ENCODE measurements at places on chromosomes 16 and 17. TPM values are rescaled to one million over a fixed set of nuclear protein-coding genes. Genes with fewer than 3 reads are reported as not detected.

The KCTD19 gene
- total RNA-seq = under 0.01 TPM

The RAB11FIP4 gene
- 0.74 TPM for total RNA-seq

The FADS6 gene
- total RNA-seq = not detected

The CES1 gene
- 2.5 TPM for total RNA-seq

The CNGB1 gene
- total RNA-seq = not detected

The EDC4 gene
- 43.6 TPM for total RNA-seq

The NTN1 gene
- 0.09 TPM for total RNA-seq

The WNK4 gene
- total RNA-seq = 0.28 TPM

The TMUB2 gene
- total RNA-seq = 32.9 TPM

The SLC9A5 gene
- total RNA-seq = 0.85 TPM

The FOXN1 gene
- total RNA-seq = not detected

The PRSS36 gene
- 0.09 TPM for total RNA-seq

The RNU2-1 gene
- not detected for total RNA-seq

The SLC35G6 gene
- total RNA-seq = not detected

The HEATR9 gene
- not detected for total RNA-seq

The CHD9NB gene
- total RNA-seq = 1.1 TPM

The ATP2A1 gene
- 0.28 TPM for total RNA-seq

The CCL22 gene
- total RNA-seq = not detected

The TLCD3B gene
- 0.09 TPM for total RNA-seq

The MYH2 gene
- total RNA-seq = under 0.01 TPM

The CLDN7 gene
- total RNA-seq = 1.6 TPM

The PRAC2 gene
- total RNA-seq = 0.46 TPM

The ARMC7 gene
- total RNA-seq = 2.1 TPM

The OR1D5 gene
- total RNA-seq = not detected

The SLFN14 gene
- total RNA-seq = not detected

The UTS2R gene
- not detected for total RNA-seq

The SMIM36 gene
- total RNA-seq = not detected

The CHRNE gene
- 0.14 TPM for total RNA-seq

The ABCC6 gene
- total RNA-seq = 2.3 TPM

The KRT16 gene
- 0.37 TPM for total RNA-seq

The FOXF1 gene
- total RNA-seq = 15.6 TPM

The CD7 gene
- 0.09 TPM for total RNA-seq

The TP53TG3B gene
- total RNA-seq = not detected

The NEUROD2 gene
- not detected for total RNA-seq

The RAP1GAP2 gene
- total RNA-seq = 0.18 TPM

The PABPN1L gene
- not detected for total RNA-seq

The SPN gene
- total RNA-seq = under 0.01 TPM

The PRDM7 gene
- not detected for total RNA-seq
